Activated B cell treated with CpG ODN at 0.5 μM for 24 hours (primary cell): ENCODE measurements at places on chromosomes 2 and 18. TPM values are rescaled to one million over a fixed set of nuclear protein-coding genes. Genes with fewer than 3 reads are reported as not detected.

REG1A gene
- total RNA-seq, result not detected in 2 replicates

EFHD1 gene
- total RNA-seq, result not detected in 2 replicates

MPHOSPH10 gene
- 47.6 and 47.8 TPM in 2 replicates for total RNA-seq

TGFBRAP1 gene
- 25.0 and 25.2 TPM in 2 replicates for total RNA-seq

WDPCP gene
- 10.0 and 12.9 TPM in 2 replicates for total RNA-seq

MAP2 gene
- 1.4 and 1.9 TPM in 2 replicates for total RNA-seq

HOXD9 gene
- total RNA-seq, result not detected in 2 replicates

LYG1 gene
- total RNA-seq, result 1.5 and 1.9 TPM in 2 replicates

CRYBA2 gene
- total RNA-seq, result not detected in 2 replicates

GRCh38 chr2:174344716-174345461 lies 10.1 kb downstream of the SP9 start:
- no peak for DNase-seq

- DNase-seq, result no peak
These were observed 35.4 kb upstream of the ITGAV start for GRCh38 chr2:186554429-186554828.

DNA sequence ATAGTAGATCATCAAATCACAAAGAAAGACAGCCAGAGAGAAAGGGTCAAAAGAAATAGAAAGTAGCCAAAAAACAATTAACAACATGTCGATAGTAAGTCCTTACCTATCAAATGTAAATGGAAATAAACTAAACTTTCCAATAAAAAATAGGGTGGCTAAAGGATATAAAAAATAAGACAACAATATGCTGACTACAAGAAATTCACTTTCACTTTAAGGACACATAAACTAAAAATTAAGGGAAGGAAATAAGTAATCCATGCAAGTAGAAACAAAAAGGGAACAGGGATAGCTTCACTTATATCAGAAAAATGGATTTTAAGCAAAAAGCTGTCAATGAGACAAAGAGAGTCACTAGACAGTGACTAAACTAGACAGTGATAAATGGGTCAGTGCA lies 903.9 kb upstream of the ZEB2 start:
- no peak for DNase-seq

DNA sequence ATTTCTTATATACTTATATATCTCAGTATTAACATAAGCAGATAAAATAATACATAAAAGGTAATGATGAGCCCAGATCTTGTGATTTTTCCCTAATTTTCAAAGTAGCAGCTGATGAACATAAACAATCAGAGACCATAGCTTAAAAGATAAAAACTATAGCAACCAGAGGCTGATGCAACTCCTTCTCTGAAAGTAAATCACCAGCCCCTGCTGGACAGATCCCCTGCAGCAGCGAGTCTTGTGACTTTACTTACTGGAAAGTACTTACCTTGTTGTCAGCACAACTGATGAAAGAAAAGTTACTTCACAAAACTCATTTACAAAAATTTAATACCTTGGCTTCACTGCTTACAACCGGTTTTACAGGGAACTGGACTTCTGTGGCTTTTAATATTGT lies 67.3 kb downstream of the GORASP2 start:
- DNase-seq, result no peak

DNA sequence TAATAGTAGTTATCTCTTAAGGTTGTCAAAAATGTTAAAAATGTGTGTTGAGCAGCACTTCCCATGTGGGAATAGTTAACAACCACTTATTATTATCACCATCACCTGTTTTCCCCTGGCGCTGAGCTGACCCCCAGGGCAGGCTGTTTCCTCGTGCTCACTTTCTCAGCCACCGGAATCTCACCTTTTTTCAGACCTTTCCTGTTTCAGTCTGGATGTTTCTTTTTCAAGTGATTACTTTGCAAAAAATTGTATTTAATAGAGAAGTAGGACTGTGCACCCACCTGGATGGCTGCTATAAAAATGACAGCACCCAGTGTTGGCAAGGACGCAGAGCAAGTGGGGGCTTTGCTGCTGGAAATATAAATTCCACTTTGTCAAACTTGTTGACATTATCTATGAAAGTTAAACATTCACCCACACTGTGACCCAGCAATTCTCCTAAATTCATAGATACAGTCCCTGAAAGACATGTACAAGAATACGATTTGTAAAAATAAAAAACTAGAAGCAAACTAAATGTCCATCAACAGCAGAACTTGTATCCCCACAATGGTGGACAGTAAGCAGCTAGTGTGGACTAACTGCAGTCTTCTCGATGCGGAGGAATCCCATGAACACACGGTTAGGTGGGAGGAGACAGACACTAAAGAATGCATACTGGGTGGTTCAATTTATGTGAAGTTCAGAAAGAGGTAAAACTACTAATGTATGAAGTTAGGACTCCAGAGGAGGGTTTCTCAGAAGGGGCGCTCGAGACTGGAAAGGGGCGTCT lies 66.5 kb downstream of the SOWAHC start:
- DNase-seq, result no peak

- DNase-seq, result no peak
These were observed 132.7 kb downstream of the TSN start for GRCh38 chr2:121888189-121888557.

GRCh38 chr2:3805201-3805939 lies 102.0 kb downstream of the DCDC2C start:
- no peak for DNase-seq

- no peak for DNase-seq
These were observed 99.8 kb upstream of the FBXO11 start for GRCh38 chr2:48006094-48006493.

DNA sequence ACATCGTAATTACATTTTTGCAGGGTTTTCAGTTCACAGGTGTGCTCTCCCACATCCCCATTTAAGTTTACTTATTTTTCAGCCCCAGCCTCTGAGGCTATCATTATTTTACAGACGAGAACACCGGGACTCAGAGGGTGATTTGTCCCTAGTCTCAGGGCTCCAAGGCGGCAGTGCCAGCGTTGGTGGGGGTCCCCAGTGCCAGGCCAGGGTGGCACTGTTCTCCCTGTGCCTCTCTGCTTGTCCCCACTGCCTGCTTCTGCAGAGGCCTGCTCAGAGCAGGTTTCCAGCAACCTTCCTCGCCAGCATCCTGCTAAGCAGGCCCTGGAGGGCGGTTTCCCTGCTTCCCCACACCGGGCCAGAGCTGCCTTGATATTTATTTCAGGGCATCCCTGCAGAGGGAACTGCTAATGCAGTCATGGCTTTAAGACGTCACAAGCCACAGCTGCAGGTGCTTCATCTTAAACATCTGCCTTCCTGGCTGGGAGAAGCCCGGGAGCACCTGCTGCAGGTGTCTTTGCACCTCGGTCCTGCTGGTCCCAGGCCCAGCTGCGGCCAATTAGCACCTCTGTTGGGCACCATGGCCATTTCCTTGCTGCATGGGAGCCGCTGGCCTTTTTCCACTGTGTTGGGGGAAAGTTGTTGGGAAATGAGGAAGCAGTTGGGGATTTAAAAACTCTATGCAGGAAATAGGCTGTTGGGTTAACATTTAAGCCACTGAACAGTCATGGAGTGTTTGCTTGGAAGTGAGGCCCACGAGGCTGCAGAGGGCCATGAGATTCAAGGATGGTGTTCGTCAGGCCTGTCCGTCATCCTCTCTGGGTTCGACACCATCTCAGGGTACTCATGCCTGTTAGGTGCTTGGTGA lies 22.8 kb downstream of the HPCAL1 start:
- DNase-seq, result no peak

- DNase-seq, result no peak
These were observed 26.6 kb downstream of the SESTD1 start for GRCh38 chr2:179238027-179238426.

DNA sequence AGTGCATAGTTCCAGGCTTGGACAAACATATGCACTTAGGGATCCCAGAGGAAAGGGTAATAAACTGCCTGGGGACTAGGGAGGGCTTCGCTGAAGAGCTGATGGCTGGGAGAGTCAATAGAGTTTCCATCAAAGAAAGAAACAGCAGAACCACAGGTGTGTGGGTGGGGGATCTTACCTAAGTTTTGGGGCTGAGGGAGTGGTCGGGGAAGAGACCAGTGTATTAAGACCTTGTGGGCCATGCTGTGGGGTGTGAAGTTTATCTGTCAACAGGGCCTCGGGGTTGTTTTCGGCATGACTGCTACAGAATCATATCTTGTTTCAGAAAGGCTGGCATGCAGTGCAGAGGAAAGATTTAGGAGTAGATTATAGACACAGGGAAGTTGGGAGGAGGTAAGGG lies 31.2 kb upstream of the GTF2A1L start:
- DNase-seq, result no peak

DNA sequence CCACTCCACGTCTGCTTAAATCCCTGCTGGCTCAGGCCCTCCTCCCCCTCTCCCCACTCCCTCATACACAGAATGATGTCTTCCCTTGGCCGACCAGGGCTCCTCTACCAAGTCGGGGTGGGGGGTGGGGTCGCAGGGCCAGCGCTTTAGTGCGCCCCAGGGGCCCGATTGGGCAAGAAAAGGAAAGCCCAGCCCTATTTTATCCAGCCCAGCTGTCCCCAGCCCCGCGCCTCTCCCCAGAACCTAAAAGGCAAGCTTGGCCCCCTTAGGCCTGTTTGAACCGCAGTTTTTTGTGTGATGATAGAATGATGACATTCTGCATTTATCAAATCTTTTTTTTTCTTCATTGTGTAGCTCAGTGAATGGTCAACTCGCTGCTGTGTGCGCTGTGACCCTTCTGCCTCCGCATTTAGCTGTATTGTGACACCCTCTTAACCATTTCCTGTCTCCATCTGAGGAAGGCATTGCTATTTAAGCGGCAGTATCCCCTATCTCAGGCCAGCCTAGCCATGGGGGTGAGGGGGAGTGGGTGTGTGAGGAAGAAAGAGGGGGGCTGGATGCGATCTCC lies 231.4 kb downstream of the HAUS1 start:
- DNase-seq, result no peak

DNA sequence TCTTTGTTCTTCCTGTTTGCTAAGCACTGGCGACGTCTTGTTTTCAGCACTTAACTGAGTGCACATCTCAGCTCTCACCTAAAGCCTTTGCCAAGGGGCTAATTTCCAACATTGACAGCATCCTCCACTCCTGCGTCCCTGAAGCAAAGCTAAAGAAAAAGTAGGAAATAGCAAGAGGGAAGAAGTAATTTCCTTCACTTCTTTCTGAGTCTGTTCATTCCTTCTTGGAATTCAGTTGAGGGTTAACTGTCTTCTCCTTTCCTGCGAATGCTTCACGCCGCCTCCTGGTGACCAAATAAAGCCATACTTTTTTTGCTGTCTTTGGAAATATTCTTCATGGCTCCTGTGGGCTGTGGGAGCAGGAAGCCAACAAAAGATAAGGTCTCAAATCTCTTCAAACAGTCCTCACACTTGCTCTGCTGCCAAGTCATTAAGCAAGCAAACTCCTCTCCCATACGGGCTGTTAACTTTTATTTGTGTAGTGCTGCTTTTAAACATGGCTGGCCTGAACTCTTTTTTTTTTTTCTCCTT lies 100.9 kb downstream of the DPP10 start:
- DNase-seq, result no peak

GRCh38 chr18:56702946-56703345 lies 51.8 kb downstream of the WDR7 start:
- DNase-seq, result no peak

- no peak for DNase-seq
These were observed 556.0 kb upstream of the MEX3C start for GRCh38 chr18:51753365-51754057.

GRCh38 chr2:174597345-174598047 lies at the start of gene WIPF1:
WIPF1 (minus strand) TSS chr2:174597804; CDS start chr2:174585573, 12,231 bp downstream.
- no peak for DNase-seq

- DNase-seq, result no peak
These were observed 166.8 kb downstream of the DYSF start for GRCh38 chr2:71620116-71620515.

DNA sequence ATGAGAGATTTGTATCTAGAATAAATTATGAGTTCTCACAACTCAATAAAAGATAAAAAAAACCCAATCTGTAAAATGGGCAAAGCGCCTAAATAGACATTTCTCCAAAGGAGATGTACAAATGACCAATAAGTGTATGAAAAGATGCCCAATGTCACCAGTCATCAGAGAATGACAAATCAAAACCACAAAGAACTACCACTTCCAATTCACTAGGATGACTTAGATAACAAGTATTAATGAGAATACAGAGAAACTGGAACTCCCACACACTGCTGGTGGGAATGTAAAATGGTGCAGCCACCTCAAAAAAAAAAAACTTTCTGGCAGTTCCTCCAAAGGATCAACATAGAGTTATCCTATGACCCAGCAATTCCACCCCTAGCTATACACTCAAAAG lies 17.4 kb upstream of the COL6A3 start:
- DNase-seq, result no peak

GRCh38 chr2:70962211-70962884 lies 16.1 kb upstream of the ANKRD53 start:
- no peak for DNase-seq

- no peak for DNase-seq
These were observed 81.7 kb downstream of the AGPS start for GRCh38 chr2:177474301-177474700.

DNA sequence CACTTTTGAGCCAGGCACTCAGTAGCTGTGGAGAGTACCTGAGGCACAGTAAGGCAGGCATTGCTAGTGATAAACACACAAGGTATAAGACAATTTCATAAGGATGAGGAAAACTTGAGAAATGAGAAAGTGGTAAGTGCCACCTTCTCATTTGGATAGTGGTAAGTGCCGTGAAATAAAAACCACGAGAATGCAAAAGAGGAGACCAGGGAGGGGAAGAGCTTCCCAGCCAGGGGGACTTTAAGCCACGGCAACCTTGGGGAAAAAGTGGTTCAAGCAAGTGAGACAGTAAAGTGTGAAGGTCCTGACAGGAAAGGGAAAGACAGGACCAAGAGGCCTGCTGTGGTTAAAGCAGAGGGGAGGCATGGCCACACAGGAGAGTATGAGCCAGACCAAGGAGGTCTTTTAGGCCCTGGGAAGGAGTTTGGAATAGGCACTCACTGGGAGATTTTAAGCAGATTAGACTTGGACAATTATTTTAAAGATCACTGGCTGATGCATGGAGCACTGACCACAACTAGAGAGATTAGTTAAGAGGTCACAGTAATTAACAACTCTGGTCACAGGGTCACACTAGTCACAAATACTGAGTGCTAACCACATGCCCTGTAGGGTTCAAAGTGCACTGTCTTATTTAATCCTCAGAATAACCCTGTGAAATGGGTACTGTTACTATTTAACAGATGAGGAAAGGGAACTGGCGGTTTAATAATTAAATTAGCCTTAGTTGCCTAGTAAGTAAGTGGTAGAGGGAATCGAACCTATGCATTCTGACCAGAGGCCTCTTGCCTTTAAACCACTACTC lies 50.1 kb downstream of the THOC1 start:
- no peak for DNase-seq

- DNase-seq, result no peak
These were observed 3.0 kb upstream of the INPP1 start for GRCh38 chr2:190340369-190340768.

- no peak for DNase-seq
These were observed 245.0 kb downstream of the PTGR3 start for GRCh38 chr18:74963820-74964446.
